Endothelial cell of umbilical vein (primary cell): ENCODE measurements at places on chromosomes 12 and 14. TPM values are rescaled to one million over a fixed set of nuclear protein-coding genes. Genes with fewer than 3 reads are reported as not detected.

Gene NCOR2
- total RNA-seq, result 241 and 297 TPM in 2 replicates

DNA sequence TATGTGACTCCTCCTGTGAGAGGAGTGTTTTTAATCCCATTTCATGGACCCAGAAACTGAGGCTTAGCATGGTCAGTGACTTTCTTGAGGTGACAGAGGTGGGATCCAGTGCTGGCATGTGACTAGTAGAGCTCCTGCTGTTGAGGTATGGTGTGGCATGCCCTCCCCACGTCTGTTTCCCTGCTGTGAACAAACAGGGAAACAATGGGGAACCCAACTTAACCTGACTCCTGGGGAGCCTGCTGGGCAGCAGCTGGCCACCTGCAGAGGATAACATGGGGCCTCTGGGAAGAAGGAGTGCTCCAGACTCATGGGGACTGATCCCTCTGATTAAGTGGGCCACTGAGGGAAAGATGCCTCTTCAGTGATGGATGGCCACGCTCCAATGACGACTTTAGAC, 114.0 kb downstream of the BEGAIN start:
- no peaks in the 10 kb centered on the region for H3K36me3 ChIP-seq
- H3K4me1 ChIP-seq, result no peaks in the 10 kb centered on the region
- no peak for DNase-seq
- H3K4me3 ChIP-seq, result no peak overlapping the region

DNA sequence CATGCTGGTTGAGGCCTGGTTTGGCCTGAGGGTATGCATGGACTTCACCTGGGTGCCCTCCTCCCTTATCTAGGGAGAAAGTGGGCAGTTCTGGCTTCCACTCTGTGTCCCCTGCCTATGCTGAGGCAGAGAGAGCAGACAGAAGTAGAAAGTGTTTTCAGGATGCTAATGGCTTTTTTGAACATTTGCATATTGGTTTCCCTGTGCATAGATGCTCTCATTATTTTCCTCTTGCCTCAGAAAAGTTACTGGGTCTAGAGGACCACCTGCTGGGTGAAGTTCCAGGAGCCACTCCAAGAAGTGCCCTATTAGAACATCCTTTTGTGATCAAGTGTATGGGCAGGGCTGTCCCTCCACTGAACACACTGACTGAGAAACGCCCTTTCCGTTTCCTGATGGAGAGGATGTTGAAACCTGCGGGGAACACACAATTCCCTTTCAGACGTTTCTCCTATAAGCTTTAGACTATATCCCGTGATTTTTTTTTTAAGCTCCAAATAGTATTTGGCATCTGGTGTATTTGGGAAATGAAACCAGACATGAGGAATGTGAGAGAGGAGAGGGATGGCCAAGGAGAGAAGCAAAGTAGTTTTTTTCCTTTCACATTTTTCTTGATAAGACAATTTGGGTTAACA, 66.6 kb downstream of the DAAM1 start:
- peak; percentile 44 for DNase-seq
- H3K4me3 ChIP-seq, result no peak overlapping the region
- no peaks in the 10 kb centered on the region for H3K27me3 ChIP-seq
- no peaks in the 10 kb centered on the region for H3K36me3 ChIP-seq
- peak overlapping the region; percentile 42 for H3K27ac ChIP-seq
- peaks cover 16% of the 10 kb centered on the region for H3K4me1 ChIP-seq

DNA sequence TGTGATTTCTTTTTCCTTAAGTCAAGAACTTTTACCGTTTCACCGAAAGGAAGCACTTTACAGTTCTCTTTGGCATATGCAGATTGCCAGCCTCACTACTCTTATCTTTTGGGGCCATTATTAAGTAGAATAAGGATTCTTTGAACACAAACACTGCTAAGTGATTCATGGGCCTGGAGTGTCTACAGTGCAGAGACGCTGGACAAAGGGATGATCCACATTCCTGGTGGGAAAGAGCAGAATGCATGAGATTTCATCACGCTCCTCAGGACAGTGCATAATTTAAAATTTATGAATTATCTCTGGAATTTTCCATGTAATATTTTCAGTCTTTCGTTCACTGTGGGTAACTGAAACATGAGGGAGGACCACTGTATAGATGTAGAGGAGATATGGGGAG, 90.2 kb downstream of the TTLL5 start:
- no peaks in the 10 kb centered on the region for H3K27me3 ChIP-seq
- no peaks in the 10 kb centered on the region for H3K4me1 ChIP-seq
- peaks cover 6% of the 10 kb centered on the region for H3K36me3 ChIP-seq
- no peak overlapping the region for H3K4me3 ChIP-seq

DNA sequence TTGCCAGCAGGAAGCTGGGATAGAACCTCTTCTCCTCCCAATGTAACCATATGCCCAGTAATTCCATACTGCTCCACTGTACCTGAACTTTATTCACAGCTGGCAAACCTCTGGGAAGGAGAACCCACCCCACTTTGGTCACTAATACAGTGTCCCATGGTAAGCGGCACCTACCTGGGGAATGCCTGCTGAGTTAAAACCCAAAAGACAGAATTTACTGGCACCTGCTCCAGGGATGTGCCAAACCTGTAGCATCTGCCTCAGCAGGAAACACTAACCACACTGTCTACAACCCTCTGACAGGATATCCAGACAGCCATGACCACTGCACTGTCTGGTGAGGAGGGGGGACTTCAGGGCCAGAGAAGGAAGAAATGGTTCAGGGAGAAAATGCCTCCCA, 26.6 kb downstream of the DDX24 start:
- H3K27ac ChIP-seq, result no peak overlapping the region
- H3K4me3 ChIP-seq, result no peak overlapping the region
- peaks cover 17% of the 10 kb centered on the region for H3K36me3 ChIP-seq
- no peaks in the 10 kb centered on the region for H3K27me3 ChIP-seq

GRCh38 chr12:113757221-113758002, 208.7 kb downstream of the RBM19 start:
- H3K36me3 ChIP-seq, result no peaks in the 10 kb centered on the region
- no peak overlapping the region for H3K4me3 ChIP-seq

GRCh38 chr12:132669166-132669879, 17.8 kb downstream of the POLE start:
- no peaks in the 10 kb centered on the region for H3K27me3 ChIP-seq
- DNase-seq, result no peak
- peaks cover 3% of the 10 kb centered on the region for H3K4me1 ChIP-seq
- peaks cover 25% of the 10 kb centered on the region for H3K36me3 ChIP-seq
- no peak overlapping the region for H3K27ac ChIP-seq
